ENCODE measurements at places on chromosomes 3 and 15. TPM values are rescaled to one million over a fixed set of nuclear protein-coding genes. Genes with fewer than 3 reads are reported as not detected.

GRCh38 chr3:181709537-181710279 is 2.0 kb upstream of the SOX2 start:
- no peak for DNase-seq

DNA sequence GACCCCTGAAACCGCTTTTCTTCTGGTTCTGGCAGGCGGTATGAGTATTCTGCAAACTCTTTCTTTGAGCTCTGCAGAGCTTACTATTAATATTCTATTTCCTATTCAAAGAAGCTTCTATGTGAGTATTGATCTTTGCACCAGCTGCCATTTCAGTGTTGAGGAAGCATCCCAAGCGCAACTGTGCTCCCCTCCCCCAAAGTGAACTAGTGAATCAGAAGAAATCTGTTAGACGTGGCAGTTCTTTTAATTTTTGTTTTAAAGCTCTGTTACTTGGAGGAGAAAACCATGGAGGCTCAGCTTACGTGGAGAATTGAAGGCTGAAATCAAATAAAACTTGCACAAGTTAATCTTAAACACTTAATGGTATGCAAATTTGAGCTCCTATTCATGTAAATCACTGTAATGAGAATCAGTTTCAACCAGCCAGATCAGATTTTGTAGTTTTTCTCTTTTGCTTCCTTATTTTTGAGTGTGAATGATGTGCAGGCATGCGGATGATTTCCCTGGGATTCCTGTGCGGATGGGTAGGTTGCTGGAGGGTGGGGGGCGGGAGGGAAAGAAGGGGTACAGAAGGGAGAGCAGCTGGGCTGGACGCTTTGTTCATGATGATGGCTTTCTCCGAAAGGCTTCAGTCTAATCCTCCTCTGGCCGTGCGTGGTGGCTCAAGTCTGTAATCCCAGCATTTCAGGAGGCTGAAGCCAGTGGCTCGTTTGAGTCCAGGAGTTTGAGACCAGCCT is 16.1 kb upstream of the AGBL1 start:
- no peak for DNase-seq

DNA sequence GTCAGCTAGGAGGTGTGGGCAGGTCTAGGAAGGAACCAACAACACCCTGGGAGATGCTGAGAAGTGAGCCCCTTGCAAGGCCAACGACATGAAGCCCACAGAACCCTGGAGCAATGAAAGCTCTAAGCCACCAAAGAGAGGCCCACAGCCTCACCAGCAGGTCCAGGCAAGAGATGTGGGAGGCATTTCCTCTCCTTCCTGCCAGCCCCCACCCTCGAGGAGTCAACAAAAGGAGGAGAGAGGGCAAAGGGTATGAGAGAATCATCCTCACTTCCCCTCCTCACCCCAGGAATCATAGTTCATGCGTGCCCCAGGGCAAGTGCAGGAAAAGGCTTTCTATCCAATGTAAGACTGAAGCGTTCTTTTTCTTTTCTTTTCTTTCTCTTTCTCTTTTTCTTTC is 195.8 kb downstream of the SHQ1 start:
- no peak for DNase-seq

DNA sequence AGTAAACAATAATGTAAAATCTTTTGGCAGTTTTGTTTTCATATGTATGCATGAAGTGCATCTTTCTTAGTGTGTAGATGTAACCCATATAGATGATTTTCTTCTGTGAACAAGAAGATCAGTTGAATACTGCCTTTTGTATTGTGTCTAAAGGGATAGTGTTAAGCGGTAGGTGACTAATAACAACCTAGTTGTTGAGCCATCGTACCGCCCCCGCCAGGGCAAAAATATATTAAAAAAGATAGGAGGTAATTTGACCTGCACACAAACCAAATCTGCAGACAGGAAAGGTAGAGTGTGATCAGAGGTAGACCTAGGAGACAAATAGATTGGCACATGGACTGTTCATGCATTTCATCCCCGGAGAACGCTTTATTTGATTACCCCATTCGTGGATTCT is 3.3 kb upstream of the GMNC start:
- DNase-seq: no peak

DNA sequence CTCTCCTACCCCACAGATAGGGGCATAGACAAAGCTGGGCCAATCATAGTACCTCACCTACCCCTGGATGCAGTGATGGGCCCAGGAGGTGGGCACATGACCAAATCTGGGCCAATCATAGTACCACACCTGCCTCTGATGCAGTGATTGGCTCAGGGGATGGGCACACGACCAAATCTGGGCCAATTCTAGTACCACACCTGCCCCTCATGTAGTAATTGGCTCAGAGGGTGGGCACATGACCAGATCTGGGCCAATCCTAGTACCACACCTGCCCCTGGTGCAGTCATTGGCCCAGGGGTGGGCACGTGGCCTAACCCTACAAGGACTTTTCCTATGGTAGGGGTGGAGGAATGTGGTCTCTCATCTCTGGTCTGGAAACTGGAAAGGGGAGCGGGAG is 56.9 kb upstream of the MEF2A start:
- DNase-seq: no peak

LRRC15 gene
- total RNA-seq: 0.14 TPM

STOML1 gene
- total RNA-seq: 31.2 TPM

TEX9 gene
- total RNA-seq: 0.46 TPM

DNA sequence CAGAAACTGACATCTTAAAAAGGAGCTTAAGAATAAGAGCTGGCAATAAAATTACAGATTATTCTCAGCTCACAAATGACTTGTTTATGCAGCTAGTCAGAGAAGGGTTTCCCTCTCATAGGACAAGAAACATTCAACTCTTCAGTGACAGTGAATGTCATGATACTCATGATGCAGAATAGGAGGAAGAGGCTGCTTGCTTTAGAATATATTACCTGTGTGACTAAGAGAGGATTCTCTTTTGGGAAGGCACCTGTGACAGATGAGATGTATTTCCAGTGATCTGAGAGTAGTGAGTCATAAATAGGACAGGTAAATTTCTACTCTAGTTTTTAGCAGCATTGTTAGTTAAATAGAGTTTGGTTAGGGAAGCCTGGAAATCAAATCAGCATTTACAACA is 39.9 kb downstream of the RASA2 start:
- no peak for DNase-seq

All from Right ventricle myocardium inferior (tissue), 1 donor.